ENCODE measurements at places on chromosomes 1 and 21. TPM values are rescaled to one million over a fixed set of nuclear protein-coding genes. Genes with fewer than 3 reads are reported as not detected.

DNA sequence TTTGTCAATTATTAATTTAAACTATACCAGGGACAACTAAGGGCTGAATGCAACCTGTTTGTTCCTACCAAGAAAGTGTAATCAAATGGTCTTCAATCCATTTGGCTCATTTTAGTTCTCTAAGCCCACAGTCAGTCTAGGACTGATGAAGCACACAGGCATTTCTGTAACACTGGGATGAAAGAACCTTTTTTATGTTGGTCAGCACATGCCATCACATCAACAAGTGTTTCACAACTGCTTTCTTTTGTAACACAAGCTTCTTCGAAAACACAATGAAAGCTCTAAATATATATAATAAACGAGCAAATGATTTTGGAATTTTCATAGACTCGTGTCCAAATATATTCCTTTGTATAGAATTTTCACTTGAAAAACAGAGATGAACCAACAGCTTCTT, 28.8 kb downstream of the HEATR1 start:
- no peak for DNase-seq

DNA sequence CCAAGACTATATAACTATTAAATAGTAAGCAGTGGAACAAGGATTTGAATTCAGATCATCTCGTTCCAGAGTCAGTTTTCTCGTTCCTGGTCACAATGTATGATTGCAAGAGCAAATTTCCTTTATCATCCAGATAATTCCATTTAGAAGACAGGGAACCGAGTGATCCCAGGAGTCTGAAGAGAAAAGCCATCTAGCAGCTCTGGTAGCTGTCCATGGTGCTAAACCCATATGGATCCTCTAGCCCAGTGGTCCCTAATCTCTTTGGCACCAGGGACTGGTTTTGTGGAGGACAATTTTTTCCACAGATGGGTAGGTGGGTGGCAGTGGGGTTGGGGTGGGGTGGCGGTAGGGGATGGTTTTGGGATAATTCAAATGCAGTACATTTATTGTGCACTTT, 229.4 kb downstream of the PTPRU start:
- peak; percentile 6 for DNase-seq

DNA sequence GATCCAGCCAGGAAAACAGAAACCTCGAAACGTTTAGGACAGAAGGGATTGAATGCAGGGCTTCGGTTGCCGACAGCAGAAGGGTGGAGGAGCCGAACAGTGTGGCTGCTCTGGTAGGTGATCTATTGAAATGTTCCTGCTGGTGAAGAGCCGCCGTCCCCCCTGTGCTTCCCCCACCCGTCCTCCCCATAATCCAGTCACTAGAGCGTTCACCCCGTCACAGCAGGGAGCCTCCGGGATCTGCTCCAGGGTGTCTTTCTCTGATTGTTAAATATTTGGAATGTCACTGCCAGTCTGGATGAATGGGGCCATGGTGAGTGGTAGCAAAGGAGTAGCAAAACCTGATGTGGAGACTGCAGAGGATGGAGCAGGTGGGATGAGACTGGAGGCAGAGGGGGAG, 255.1 kb upstream of the CSF3R start:
- no peak for DNase-seq

Gene PCSK9
- not detected for total RNA-seq

Gene LSS
- 95.1 TPM for total RNA-seq

Gene EXTL1
- 0.17 TPM for total RNA-seq

Measured in A172 (cell line).